H1 (cell line): ENCODE measurements at places on chromosomes 5 and 9.

GRCh38 chr9:115226152-115226551, 108.2 kb upstream of the TNC start:
- no peaks in the 10 kb centered on the region for H3K27me3 ChIP-seq
- no peak overlapping the region for H3K4me3 ChIP-seq
- no peaks in the 10 kb centered on the region for H3K36me3 ChIP-seq
- H3K27ac ChIP-seq, result no peak overlapping the region
- DNase-seq, result no peak

DNA sequence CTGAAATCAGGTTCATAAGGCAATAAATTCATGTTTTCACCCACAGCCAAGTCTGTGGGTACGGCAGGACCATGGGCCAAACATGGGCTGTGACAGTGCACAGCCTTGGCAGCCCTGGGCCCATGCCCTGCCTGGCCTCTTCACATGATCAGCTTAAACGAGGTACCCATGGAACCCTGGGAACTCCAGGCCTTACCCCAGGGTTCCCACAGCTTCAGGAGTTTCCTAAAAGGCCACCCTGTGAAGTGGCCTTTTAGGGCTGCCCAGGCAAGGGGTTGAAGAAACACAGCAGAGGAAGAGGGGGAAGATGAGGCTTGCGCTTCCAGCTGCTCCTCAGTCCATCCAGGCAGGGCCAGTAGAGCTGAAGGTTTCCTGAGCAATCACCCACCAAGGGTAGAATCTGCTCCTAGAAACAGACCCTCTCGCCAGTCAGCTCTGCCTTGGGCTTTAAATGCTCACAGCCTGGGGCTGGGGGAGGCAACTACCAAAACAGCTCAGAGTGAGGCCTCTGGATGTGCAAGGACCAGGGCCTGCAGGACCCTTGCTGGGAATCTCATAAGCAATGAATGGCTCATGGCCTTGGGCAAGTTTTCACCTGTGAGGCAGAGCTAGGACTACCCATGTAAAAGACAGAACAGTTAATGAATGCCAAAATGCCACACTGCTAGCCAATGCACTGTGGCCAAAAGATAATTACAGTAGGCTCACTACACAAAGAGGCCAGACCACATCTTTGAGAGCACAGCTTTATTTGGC, 79.3 kb upstream of the LRRTM2 start:
- H3K4me1 ChIP-seq, result peaks cover 2% of the 10 kb centered on the region; the same call in 1 of the 2 replicates
- H3K36me3 ChIP-seq, result no peaks in the 10 kb centered on the region
- DNase-seq, result no peak
- H3K27ac ChIP-seq, result no peak overlapping the region
- no peaks in the 10 kb centered on the region for H3K27me3 ChIP-seq

GRCh38 chr5:136087961-136088871, 44.4 kb upstream of the SMAD5 start:
- no peaks in the 10 kb centered on the region for H3K36me3 ChIP-seq
- H3K27ac ChIP-seq, result no peak overlapping the region
- DNase-seq, result peak; percentile 32
- H3K27me3 ChIP-seq, result no peaks in the 10 kb centered on the region

DNA sequence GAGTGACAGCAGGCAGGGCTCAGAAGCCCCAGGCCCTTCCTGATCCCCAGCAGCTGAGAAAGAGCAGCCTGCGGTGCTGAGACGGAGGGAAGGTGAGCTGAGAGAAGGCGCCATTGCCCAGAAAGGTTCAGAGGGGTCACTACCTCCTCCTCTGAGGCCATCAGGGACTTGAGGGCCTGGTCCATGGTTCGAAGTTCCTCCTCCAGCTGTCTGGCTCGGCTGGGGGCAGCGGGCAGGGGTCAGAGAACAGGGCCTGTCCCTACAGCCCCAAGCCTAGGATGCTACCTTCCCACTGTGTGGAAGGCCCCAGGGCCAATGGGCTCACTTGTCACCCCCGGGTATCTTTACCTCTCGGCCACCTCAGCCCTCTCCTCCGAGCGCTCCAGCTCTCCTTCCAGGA, 4.8 kb downstream of the TPM2 start:
- no peak overlapping the region for H3K4me3 ChIP-seq
- no peaks in the 10 kb centered on the region for H3K27me3 ChIP-seq
- peaks cover 6% of the 10 kb centered on the region for H3K4me1 ChIP-seq
- no peak for DNase-seq

DNA sequence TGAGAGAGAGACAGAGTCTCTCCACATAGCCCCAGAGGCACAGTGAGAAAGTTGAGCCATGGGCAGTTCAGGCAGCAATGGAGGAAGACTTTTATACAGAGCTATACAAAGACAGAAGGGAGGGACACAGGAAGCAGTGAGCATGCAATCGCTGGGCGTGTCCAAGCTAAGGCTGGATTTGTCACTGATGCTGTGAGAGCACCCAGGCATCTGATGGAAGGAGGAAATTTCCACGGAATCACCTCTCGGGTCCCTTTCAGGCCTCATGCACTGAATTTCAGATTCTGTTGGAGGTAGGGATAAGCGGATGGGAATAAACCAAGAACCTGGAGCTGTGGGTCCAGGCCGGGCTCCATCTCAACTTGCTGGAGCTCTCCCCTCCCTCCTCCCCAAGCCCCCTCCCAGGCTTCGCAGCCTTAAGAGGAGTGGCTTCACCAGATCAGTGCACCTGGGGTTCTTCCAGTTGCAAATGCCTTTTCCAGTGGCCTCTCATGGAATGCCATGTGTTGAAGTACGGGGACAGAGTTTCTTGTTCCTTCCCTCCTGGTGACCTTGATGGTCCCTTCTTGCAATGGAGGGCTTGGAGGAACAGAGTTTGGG, 114.8 kb upstream of the ALDH1B1 start:
- no peaks in the 10 kb centered on the region for H3K36me3 ChIP-seq
- DNase-seq, result no peak
- H3K4me3 ChIP-seq, result no peak overlapping the region
- no peaks in the 10 kb centered on the region for H3K4me1 ChIP-seq
- peaks cover 2% of the 10 kb centered on the region for H3K27me3 ChIP-seq

GRCh38 chr5:149063017-149063687, at the start of gene SH3TC2:
Gene SH3TC2, minus strand, starts transcription at chr5:149063062. Its CDS starts 40 bp downstream, at chr5:149063022.
- no peaks in the 10 kb centered on the region for H3K36me3 ChIP-seq
- H3K4me1 ChIP-seq, result peaks cover 4% of the 10 kb centered on the region; the same call in 1 of the 2 replicates
- H3K27me3 ChIP-seq, result no peaks in the 10 kb centered on the region

GRCh38 chr9:98201102-98201501, 8.7 kb upstream of the CORO2A start:
- no peak overlapping the region for H3K4me3 ChIP-seq
- DNase-seq, result no peak
- no peak overlapping the region for H3K27ac ChIP-seq
- H3K27me3 ChIP-seq, result no peaks in the 10 kb centered on the region

DNA sequence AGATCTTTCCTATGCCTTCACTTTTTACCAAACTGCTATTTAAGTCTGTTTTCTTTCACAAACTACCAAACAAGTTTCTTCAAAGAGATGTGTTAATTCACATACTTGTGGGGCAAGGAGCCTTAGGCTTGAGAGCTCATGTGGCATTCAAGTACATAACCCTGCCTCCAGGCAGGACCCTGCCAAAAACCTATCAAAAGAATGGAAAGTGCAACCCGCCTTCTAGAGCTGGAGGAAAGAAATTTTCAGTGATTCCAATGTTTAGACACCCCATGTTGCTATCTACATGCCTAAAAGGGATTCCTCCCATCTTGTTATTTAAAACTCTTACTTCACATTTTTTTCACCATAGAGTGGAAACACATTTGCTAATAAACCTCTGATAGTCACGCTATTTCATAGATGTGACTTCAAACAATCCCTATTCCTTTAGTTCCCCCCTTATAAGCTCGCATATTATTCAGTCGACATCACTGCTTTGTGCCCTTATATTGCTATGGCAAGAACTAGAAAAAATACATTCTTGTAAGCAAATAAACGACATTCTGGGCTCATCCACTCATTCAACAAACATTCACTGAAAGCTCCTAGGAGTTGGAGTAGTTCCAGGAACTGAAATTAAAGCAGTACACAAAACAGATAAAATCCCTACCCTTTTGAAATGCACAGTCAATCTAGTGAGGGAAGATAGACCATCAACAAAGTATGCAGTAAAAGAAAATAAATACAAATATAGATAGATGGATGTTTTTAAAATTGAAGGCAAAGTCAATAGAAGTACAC, 518.1 kb downstream of the ELAVL2 start:
- no peak for DNase-seq
- H3K27me3 ChIP-seq, result no peaks in the 10 kb centered on the region
- H3K4me1 ChIP-seq, result no peaks in the 10 kb centered on the region
- no peak overlapping the region for H3K27ac ChIP-seq

DNA sequence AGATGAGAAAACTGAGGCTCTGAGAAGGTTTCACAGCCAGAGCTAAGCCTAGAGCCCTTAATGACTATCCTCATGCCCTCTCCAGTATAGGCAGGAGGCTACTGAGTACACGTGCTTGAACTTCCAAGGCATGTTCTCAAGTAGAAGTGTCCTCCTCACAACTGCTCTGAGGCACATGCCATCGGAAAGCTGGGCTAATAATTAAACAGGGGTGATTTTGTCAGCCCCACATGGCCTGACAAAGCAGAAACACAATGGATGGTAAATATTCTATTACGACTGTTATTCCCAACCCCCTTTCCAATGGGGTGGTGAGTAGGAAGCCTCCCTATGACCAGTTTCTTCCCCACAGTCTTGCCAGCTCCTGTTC, 34.3 kb downstream of the KCNIP1 start:
- no peaks in the 10 kb centered on the region for H3K36me3 ChIP-seq
- H3K4me1 ChIP-seq, result no peaks in the 10 kb centered on the region
- no peak overlapping the region for H3K4me3 ChIP-seq
- no peaks in the 10 kb centered on the region for H3K27me3 ChIP-seq
- DNase-seq, result no peak

- no peaks in the 10 kb centered on the region; the same call in 1 of the 2 replicates for H3K4me1 ChIP-seq
- H3K36me3 ChIP-seq, result no peaks in the 10 kb centered on the region
- no peak overlapping the region for H3K4me3 ChIP-seq
- H3K27ac ChIP-seq, result no peak overlapping the region
Observed at GRCh38 chr9:126128494-126129142, 198.0 kb upstream of the MVB12B start.

DNA sequence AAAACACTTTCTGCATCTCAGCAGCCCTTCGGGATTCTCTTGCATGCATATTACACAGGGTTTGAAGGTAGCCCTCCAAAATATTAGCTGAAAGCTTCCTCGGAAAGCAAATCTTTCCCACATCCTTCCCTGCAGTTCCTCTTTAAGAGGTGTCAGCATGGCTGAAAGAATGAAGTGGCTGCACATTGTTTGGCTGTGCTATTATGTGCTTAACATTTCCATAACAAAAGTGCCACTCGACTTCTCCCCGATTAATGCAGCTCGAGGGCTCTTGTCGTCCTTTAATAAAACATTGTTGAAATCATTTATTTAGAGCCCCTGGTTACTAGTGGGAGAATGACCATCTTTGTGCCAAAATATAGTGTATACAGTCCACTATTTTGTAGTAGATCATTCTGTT, 6.5 kb downstream of the GAS1 start:
- peak overlapping the region; percentile 32 for H3K4me3 ChIP-seq
- peaks cover 18% of the 10 kb centered on the region for H3K4me1 ChIP-seq
- no peak for DNase-seq
- H3K36me3 ChIP-seq, result no peaks in the 10 kb centered on the region
- no peak overlapping the region for H3K27ac ChIP-seq

GRCh38 chr5:172830876-172831662, 3.0 kb upstream of the ERGIC1 start:
- H3K36me3 ChIP-seq, result no peaks in the 10 kb centered on the region
- H3K4me1 ChIP-seq, result peaks cover 16% of the 10 kb centered on the region
- H3K4me3 ChIP-seq, result no peak overlapping the region
- DNase-seq, result no peak
- H3K27me3 ChIP-seq, result no peaks in the 10 kb centered on the region
